HFFc6 (cell line): ENCODE measurements at places on chromosomes 2 and 18. TPM values are rescaled to one million over a fixed set of nuclear protein-coding genes. Genes with fewer than 3 reads are reported as not detected.

DNA sequence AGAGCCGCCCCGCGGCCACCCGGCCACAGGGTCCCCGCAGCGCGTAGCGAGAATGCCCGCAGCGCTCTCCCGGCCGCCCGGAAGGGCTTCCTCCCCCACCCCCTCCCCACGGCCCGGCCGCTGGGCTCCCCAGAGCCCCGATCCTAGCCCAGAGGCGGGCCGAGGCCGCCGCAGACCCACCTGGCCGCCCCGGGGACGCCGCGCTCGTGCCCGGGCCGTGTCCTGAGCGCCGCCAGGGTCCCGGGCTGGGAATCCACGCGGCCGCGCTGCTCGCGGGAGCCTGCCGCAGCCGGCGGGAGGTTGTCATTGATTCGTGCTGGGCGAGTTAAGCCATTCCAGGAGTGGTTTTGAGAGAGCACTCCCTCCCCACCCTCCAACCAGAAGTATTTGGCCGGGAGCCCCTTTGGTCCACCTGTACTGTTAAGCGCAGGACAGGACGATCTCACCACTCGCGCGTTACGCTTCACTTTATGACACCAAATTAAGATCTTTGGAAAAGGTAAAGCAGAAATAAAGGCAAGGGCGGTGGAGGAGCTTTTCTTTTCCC is 206.4 kb upstream of the SMAD2 start:
- no peak for DNase-seq

DNA sequence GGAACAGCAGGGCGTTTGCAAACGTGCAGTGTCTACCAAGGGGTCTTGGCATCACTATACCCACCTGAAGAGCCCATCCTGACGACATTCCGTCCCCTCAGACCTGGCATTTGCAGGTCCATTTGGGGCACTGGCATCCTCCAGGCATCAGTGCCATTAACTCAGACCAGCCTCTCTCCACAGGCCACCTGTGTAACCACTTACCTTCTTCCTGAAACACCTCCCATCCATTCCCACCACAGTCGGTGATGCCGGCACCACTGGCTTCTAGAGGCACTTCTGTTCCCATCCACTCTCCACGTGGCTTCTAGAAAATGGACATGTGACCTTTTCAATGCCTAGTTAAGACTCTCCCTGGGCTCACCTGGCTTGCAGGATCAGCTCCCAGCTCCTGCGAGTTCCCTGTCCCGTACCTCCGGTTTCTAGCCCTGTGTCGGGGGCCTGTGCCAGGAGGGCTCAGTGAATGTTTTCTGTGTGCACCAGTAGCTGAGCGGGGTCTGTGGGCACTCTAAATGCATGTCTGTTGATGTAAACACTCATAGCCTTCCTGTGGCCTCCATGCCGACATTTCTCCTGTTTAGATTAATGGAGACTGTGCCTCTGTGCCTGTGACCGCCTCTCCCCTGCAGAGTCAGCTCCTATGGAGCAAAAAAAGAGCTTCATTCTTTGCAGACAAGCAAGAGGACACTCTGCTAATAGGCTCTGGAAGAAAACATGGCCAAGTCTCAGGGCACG is 458.0 kb upstream of the HS6ST1 start:
- no peak for DNase-seq

GRCh38 chr2:227643990-227644551 is 22.5 kb upstream of the SCYGR5 start:
- DNase-seq = no peak

GRCh38 chr2:132615329-132616085 is 54.5 kb downstream of the LYPD1 start:
- no peak for DNase-seq

DNA sequence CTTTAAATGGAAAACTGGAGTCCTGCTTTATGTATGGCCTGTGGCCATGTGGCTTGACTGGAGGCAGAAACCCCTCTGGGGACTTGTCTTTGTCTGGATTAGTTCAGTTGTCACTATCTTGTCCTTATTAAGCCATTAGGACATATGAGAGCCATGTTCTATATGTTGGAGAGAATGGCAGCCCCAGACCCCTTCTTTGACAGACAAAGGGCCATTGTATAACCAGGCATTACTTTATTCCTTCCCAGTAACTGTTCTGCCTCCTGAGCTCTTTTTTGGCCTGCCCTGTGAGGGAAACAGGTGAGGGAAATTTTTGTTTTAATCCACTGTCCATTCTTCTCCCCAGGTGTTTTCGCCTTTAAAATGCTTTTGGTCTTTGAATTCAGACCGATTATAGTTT is 43.3 kb downstream of the FSHR start:
- DNase-seq = no peak

GRCh38 chr2:102943251-102943650 is 181.4 kb downstream of the TMEM182 start:
- no peak for DNase-seq

GRCh38 chr18:37484983-37485834 is 80.4 kb downstream of the CELF4 start:
- DNase-seq = no peak

DNA sequence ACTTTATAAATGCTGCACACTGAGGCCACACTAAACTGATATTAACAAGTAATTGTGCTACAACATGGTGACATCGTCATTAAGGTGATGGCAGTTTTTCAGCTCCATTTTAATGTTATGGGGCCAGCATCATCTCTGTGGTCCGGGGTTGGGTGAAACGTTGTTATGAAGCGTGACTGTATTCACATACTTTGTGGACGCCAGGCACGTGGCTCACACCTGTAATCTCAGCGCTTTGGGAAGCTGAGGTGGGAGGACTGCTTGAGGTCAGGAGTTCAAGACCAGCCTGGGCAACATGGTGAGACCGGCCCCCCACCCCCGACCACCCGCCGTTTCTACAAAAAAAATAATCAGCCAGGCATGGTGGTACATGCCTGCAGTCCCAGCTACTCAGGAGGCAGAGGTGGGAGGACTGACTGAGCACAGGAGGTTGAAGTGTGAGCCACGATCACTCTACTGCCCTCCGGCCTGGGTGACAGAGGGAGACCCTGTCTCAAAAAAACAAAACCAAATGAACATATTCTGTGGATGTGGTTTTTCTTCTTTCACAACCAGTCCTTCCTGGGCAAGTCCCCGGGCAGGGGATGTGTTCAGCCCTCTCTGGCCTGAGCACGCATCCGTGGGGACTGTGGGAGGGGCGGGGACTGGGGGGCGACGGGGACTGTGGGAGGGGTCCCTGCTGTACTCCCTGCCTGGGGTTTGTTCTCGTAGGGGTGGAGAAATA is 12.9 kb upstream of the GAL3ST2 start:
- DNase-seq = no peak

GRCh38 chr2:164898475-164898874 is 56.9 kb downstream of the SLC38A11 start:
- DNase-seq = peak; percentile 72

GRCh38 chr2:64754570-64754969 is 100.9 kb upstream of the SERTAD2 start:
- no peak for DNase-seq

DNA sequence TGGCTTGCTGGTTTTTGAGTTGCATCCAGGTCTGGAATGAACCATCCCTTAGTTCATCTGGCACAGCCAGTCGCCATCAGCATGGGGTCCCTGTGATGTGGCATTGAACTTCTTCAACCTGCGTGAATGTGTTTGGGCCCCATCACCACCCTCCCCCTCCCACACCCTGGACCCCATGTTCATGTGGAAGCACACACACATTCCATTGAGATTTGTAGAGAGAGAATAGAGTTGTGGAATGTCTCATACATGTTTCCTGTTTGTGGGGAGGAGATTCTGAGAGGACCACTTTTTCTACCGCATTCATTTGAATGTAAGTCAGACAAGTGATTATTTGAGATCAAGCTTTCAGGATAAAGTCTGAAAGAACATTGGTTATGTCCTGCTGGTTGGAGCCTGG is 117.6 kb upstream of the EML6 start:
- no peak for DNase-seq

GRCh38 chr2:207341804-207342203 is 176.1 kb upstream of the KLF7 start:
- DNase-seq = no peak

GRCh38 chr2:220619525-220620220 is 952.4 kb downstream of the EPHA4 start:
- DNase-seq = peak; percentile 56

- peak; percentile 62 for DNase-seq
Observed at GRCh38 chr2:43225093-43225787, 1.2 kb downstream of the ZFP36L2 start.

DNA sequence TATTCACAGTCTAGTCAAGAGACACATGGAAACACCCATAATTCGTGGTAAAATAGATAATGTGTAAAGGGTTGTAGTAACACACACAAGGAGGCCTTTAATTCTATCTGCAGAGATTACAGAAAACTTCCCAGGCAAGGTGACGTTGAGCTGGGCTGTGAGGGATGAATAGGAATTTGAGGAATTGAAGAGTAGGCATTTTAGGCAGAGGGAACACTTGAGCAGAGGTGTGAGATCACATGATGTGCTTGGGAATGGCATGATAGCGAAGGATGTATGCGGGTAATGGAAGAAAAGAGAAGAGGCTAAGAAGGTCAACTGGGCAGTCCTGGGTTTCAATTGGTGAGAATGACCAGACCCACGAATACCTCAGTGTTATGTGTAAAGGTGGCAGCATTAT is 20.2 kb downstream of the DRC1 start:
- DNase-seq = no peak

GRCh38 chr2:71276311-71277146 is 49.6 kb upstream of the PAIP2B start:
- no peak for DNase-seq

DNA sequence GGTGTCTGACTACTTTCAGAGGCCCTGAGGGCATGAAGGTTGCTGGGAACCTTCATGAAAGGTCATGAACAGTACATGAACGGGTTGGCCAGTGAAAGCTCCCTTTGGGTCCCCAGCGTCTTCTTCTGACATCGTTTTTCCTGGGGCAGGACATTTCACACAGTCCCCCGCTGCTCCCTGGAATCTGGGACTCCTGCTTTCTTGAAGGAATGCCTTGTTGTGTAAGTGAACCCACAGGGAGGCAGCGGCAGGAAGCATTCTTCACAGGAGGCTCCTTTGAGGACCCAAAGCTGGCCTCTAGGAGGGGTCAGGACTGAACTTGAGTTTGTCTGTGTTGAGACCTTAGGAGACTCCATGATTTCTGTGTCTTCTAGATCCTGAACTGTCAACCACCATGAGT is 144.3 kb downstream of the KCNE4 start:
- DNase-seq = no peak

GRCh38 chr2:45567974-45568789 is 42.9 kb downstream of the SRBD1 start:
- DNase-seq = no peak

- no peak for DNase-seq
Observed at GRCh38 chr2:218781691-218782527, at the start of gene CYP27A1. Gene CYP27A1, plus strand, starts transcription at chr2:218782147. Its CDS starts 36 bp downstream, at chr2:218782183.

DNA sequence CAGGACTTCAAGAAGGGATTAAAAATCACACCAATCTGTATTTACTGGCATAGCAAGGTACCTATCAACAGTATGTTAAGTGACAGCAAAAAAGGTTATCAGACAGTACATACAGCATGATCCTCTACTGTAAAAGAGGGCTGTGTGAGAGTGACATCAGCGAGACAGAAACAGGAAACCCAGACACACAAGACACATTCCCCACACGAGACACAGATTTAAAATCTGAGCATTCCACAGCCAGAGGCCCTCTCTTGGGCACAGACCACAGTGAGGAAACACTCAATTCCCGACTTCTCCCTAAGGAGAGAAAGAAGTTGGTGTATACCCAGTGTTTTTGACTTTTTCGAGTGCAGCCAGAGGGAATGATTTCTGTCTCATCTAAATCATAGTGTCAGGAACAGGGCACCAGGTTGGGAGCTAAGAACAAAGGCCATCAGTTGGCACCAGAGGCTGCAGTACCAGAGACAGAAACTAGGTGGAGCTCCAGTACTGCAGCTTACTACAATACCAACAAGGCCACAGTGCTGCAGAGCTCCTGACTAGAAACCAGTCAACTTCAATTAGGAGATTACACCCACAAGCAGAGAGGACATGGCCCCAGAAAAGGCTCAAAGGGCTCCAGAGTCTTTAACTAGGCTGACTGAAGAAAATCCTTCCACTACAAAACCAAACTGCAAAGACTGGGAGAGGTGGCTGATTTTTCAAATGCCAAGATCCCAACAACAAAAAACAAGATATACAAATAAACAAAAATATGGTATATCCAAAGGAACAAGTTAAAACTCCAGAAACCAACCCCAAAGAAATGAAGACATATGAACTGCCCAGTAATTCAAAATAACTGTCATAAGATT is 41.0 kb downstream of the UNC50 start:
- peak; percentile 65 for DNase-seq

DNA sequence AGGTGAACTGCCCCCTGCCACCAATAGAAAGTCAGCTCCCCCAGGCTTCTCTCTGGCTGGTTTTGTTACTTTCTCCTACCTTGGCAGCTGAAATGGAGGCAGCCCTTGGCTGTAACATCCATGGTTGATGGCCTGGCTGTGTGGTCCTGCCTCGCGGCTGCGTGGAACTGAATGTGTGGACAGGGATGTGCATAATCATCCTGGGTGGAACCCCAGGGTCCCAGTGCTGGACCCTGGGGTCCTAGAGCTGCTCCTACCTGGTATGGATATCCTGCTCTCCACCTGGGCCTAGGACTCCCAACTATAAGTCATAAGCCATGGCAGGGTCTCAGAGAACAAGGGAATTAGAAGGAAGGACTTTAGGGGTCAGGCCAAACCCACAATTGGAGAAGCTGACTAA is 93.5 kb downstream of the CAPN13 start:
- DNase-seq = no peak

DNA sequence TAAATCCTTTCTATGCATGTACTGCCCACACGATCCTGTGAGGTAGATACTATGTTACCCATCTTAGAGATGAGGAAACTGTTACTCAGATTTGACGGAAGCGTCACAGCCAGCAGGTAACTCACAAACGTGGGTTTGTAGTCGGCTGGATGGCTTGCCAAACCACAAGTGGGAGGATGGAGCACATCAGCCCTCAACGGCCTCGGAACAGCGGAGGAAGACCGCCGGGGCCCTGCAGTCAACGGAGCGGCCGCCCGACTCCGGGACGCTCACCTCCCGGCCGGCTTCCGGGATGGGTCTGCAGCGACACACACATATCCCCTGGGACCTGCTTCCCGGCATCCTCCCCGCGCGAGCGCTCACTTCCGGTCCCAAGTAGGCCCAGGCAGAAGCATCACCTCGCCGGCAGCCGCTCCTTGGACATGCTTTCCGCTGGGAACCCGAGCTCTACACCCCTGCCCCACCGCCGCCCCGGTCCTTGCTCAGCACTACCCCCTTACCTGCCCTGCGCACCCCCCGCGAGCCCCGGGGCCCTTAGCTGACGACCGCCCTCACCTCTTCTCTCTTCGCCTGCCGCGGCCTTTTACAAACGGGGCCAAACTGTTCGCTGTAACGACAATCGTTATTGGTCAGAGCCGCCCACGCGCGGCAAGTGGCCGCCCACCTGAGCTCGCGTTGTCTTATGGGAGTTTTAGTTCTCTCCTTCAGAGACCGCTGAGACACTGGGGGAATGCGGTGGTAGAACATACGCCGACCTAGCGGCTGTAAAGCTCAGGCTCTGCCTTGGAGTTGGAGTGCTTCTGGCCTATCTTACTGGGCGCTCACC is at the start of gene C2orf42:
C2orf42 (minus strand) TSS at position 602 of the 826 bp plus-strand sequence. CDS start 9,034 bp downstream, outside the sequence.
- DNase-seq = peak; percentile 96

- DNase-seq = no peak
Observed at GRCh38 chr18:2906704-2907549, 60.1 kb downstream of the EMILIN2 start.

Gene RUFY4
- total RNA-seq = not detected in 3 replicates

Gene COL5A2
- 290 to 405 TPM (median 390 TPM) in 3 replicates for total RNA-seq

Gene PRSS56
- total RNA-seq = not detected in 3 replicates

Gene COL3A1
- total RNA-seq = 356 to 594 TPM (median 580 TPM) in 3 replicates

Gene ITPRIPL1
- total RNA-seq = 0.37 and 0.80 TPM in 2 replicates

Gene GCG
- not detected in 3 replicates for total RNA-seq

Gene GRHL1
- 0.63 to 0.71 TPM (median 0.65 TPM) in 3 replicates for total RNA-seq

Gene BCL2
- 0.18 and 0.91 TPM in 2 replicates for total RNA-seq

Gene LINC00305
- total RNA-seq = not detected in 2 replicates

Gene AGAP1
- total RNA-seq = 14.4 and 15.4 TPM in 2 replicates
